Upper lobe of right lung (tissue), 1 donor: ENCODE measurements at places on chromosomes 1 and 21. TPM values are rescaled to one million over a fixed set of nuclear protein-coding genes. Genes with fewer than 3 reads are reported as not detected.

Gene PRAMEF4
- total RNA-seq, result not detected

Gene LRRC3
- 3.6 TPM for total RNA-seq

Gene AMY1A
- total RNA-seq, result 1.6 TPM

GRCh38 chr1:117094841-117095604 is 26.5 kb downstream of the TRIM45 start:
- no peaks in the 10 kb centered on the region for H3K4me1 ChIP-seq
- H3K27ac ChIP-seq, result no peak overlapping the region
- H3K4me3 ChIP-seq, result no peak overlapping the region
- H3K27me3 ChIP-seq, result no peaks in the 10 kb centered on the region
- H3K36me3 ChIP-seq, result peaks cover 10% of the 10 kb centered on the region

DNA sequence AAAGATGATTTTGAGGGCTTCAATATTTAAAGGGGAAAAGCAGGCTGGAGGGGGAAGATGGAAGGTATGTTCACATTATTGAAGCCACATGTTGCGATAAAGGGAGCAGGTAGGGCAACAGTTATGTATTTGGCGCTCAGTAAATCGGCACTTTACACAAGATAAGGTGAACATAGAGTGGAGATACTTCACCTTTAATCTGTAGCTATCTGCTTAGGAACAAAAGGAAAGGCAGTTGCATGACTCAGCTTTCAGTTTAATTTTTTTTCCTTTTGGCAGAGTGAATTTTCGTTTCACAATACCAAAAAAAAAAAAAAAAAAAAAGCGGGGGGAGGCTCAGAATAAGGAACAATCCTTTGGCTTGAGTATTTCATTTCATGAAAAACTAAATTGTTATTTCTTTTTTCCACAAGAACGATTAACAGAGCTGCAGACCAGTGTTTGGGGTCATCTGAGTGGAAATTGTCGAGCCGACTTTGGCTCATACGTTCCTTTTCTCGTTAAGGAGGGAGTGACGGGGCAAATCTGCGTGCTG is 1.1 kb upstream of the COQ8A start:
- no peak for DNase-seq
- peaks cover 31% of the 10 kb centered on the region for H3K4me1 ChIP-seq
- H3K27ac ChIP-seq, result peak overlapping the region; percentile 99
- peak overlapping the region; percentile 83 for H3K4me3 ChIP-seq

GRCh38 chr1:203995228-203995627 is 77.7 kb upstream of the SOX13 start:
- H3K4me1 ChIP-seq, result no peaks in the 10 kb centered on the region
- no peaks in the 10 kb centered on the region for H3K36me3 ChIP-seq

DNA sequence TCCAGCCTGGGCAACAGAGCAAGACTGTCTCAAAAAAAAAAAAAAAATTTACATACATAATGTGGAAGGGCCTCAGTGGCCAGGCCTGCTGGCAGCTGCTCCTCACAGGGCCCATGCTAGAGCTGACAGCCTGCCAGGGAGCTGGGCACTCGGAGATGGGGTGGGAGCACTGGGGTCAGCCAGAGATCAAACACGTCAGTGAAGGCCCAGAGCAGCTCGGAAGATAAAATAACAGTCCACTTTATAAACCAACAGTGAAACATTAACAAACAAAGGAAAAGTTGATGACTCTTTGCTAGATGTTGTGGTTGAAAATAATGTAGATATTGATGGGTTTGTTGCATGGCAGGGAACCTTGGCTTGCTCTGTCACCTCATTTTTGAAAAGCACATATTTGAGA is 42.7 kb downstream of the ATP5PF start:
- no peaks in the 10 kb centered on the region for H3K36me3 ChIP-seq
- H3K27me3 ChIP-seq, result no peaks in the 10 kb centered on the region
- no peak overlapping the region for H3K27ac ChIP-seq

- DNase-seq, result no peak
- H3K27me3 ChIP-seq, result no peaks in the 10 kb centered on the region
- no peaks in the 10 kb centered on the region for H3K4me1 ChIP-seq
Observed at GRCh38 chr1:216464489-216464888, 41.2 kb upstream of the USH2A start.

DNA sequence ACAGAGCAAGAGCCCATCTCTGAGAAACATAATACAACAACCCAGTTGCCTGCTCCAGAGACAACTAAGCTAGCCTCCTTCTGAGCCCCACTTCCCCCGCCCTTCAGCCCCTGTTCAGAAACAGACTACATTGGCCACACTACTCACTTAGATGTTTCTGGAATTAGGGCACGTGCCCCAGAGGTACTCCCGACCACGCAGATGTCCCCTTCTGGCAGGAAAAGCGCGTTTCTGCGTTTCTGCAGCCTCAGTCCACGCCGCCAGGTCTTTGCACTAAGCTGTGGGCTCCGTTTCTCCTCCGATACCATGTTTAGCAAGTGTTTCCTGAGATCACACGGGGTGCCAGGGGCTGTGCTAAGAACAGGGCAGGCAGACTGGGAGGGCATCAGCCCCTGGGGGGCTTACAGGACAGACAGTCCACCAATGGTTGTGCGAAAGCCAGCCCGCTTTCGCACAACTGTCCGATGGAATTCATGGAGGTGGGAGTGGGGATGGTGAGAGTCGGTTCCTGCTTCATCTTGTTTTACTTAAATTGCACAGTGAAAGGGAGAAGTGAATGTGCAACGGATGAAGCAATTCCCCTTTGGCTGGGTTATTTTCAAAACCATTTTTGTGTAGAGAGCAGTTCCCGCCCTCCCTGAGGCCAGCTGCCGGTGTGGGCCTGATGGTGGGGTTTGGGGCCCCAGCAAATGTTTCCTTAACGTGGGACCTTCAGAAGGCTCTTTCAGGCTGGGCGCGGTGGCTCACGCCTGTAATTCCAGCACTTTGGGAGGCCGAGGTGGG is 2.7 kb downstream of the PIK3CD start:
- peak overlapping the region; percentile 55 for H3K4me3 ChIP-seq
- no peaks in the 10 kb centered on the region for H3K36me3 ChIP-seq
- DNase-seq, result no peak
- peaks cover 6% of the 10 kb centered on the region for H3K4me1 ChIP-seq

DNA sequence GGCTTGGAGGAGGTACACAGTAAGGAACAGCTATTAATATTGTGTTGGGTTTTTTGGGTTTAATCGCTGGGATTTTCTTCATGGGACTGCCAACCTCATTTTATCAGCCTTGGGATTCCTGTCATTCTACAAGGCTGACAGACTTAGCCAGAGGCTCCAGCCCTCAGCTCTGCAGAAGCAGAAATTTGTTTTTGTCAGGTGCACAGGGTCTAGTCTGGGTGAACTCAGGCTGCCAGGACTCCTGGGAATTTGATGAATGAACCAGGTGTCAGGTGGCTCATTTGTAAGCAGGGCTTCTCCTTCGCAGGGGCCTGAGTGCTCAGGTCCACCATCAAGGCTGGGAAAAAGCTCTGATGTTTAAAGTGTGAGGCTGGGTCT is 11.5 kb upstream of the ZNF362 start:
- H3K4me1 ChIP-seq, result no peaks in the 10 kb centered on the region
- no peak overlapping the region for H3K27ac ChIP-seq
- H3K27me3 ChIP-seq, result no peaks in the 10 kb centered on the region
- H3K4me3 ChIP-seq, result no peak overlapping the region
- no peak for DNase-seq

DNA sequence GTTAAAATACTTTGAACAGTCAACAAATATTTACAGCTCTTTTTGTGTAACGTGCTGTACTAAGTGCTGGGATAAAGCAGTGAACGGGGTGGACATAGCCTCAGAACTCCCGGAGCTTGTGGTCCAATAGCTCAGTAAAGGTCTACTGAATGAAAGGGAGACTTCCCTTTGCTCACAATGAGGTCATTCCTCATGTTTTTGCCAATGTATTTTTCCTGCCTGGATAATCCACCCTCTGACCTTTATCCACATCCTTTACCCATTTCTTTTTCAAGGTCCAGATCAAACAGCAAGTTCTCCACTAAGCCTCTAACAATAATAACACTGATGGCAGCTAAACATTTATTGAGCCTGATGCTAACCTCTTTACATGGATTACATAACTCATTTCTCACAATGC is 55.9 kb downstream of the LEPR start:
- H3K36me3 ChIP-seq, result no peaks in the 10 kb centered on the region
- no peak overlapping the region for H3K4me3 ChIP-seq
- H3K4me1 ChIP-seq, result no peaks in the 10 kb centered on the region
- no peaks in the 10 kb centered on the region for H3K27me3 ChIP-seq
- H3K27ac ChIP-seq, result no peak overlapping the region

DNA sequence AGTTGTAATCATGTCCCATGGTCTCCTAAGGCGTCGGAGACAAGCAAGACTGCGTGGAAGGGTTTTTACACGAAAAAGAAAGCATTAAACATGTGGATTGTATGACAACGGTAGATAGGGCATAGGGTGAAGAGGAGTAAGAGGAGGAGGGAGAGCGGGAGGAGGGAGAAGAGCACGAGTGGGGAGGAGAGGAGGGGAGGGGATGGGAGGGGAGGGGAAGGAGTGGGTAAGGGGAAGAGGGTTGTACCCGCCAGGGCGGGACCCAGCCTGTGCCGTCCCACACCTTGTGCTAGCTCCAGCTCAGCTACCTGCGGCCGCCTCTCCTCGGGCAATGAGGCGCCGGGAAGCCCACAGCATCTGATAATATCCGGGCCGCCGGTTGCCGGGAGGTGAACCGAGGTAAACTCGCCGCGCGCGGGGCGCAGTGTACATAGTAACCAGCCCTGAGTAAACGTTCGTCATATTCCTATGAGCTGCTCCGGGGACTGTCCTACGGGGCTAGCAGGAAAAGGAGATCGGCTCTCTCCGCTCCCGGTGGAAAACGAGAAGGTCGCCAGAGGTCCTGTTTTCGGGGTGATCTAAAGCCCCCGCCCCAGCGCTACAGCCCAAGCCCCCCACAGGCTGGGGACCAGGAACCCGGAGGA is 449 bp upstream of the RCAN3 start:
- peaks cover 13% of the 10 kb centered on the region for H3K4me1 ChIP-seq
- peak overlapping the region; percentile 90 for H3K27ac ChIP-seq
- DNase-seq, result peak; percentile 87
- H3K36me3 ChIP-seq, result no peaks in the 10 kb centered on the region
- peak overlapping the region; percentile 76 for H3K4me3 ChIP-seq

DNA sequence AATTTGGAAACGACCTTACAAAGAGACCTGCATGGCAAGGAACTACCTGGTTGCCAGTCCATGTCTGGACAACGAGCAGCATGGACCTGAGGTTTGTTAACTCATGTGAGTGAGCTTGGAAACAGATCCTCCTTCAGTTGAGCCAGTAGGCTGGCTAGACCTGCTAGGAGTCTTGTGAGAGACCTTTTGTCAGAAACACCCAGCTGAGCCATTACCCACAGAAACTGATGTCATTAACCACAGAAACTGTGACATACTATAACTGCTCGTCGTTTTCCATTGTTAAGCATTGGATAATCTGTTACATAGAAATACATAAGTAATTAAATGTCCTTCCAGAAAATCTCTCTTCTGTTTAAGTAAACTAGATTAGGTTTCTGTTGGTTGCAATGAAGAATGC is 211.1 kb upstream of the C21orf91 start:
- no peaks in the 10 kb centered on the region for H3K4me1 ChIP-seq
- no peak for DNase-seq
- H3K27me3 ChIP-seq, result no peaks in the 10 kb centered on the region

- no peaks in the 10 kb centered on the region for H3K36me3 ChIP-seq
- H3K4me1 ChIP-seq, result peaks cover 43% of the 10 kb centered on the region
- peak overlapping the region; percentile 78 for H3K4me3 ChIP-seq
- no peak for DNase-seq
Observed at GRCh38 chr21:45076245-45076711, 1.9 kb downstream of the ADARB1 start.

DNA sequence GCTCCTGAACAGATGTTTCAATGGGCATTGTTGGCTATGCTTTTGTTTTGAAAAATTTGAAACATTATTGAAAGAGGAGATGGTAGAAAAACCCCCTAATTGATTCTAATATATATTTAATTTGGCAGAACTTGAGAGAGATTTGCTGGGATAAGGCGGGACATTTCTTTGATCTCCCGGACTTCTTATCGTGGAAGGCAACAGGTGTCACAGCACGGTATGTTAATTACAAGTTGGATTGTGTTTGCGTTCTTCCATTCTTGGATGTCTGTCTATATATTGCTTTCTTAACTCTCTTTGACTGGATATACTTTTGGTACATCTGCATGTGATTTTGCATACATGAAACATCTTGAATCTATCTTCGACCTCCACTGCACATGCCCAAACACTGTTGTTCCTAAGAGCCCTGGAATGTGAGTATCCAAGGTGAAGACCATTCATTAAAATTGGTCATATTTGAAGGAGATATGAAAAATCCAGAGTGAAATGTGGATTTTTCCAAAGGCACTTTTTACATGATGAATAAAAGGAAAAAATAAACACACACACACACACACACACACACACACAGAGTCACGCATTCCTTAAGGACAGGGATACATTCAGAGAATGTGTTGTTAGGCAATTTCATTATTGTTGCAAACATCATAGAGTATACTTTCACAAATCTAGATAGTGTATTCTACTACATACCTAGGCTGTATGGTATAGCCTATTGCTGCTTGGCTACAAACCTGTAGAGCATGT is 81.9 kb downstream of the FGGY start:
- H3K36me3 ChIP-seq, result no peaks in the 10 kb centered on the region
- no peak for DNase-seq
- H3K27ac ChIP-seq, result no peak overlapping the region
- no peaks in the 10 kb centered on the region for H3K27me3 ChIP-seq

- DNase-seq, result no peak
- H3K36me3 ChIP-seq, result no peaks in the 10 kb centered on the region
- no peaks in the 10 kb centered on the region for H3K4me1 ChIP-seq
- no peak overlapping the region for H3K27ac ChIP-seq
Observed at GRCh38 chr1:190353538-190354101, 124.0 kb downstream of the BRINP3 start.

GRCh38 chr1:208224192-208224713 is 19.9 kb downstream of the PLXNA2 start:
- no peak for DNase-seq
- H3K4me3 ChIP-seq, result no peak overlapping the region
- H3K36me3 ChIP-seq, result no peaks in the 10 kb centered on the region
- peaks cover 69% of the 10 kb centered on the region for H3K4me1 ChIP-seq

DNA sequence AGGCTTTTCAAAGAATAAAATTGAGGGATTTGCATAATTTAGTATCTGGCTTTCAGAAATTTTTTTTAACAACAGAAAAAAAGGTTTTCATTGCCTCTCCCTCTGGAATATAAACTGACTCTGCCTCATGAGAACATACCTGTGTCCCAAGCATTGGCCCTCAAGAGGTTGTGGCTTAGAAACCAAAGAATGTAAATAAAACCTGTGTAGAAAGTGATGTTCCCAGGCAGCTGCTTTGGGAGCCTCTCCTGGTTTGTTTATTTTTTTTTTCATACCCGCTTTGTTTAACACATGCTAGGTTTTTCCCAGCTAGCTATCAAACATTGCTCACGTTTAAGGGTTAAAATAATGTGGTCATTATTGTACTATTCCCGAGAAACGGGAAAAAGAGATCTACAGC is 40.5 kb upstream of the IFNAR2 start:
- H3K4me3 ChIP-seq, result no peak overlapping the region
- peak overlapping the region; percentile 37 for H3K27ac ChIP-seq
- DNase-seq, result no peak
- no peaks in the 10 kb centered on the region for H3K27me3 ChIP-seq

GRCh38 chr1:228166170-228166936 is 749 bp downstream of the IBA57 start:
- no peaks in the 10 kb centered on the region for H3K27me3 ChIP-seq
- no peaks in the 10 kb centered on the region for H3K36me3 ChIP-seq
- DNase-seq, result no peak
- H3K4me3 ChIP-seq, result peak overlapping the region; percentile 78
- H3K4me1 ChIP-seq, result peaks cover 26% of the 10 kb centered on the region

GRCh38 chr1:168387781-168388760 is 107.4 kb downstream of the TBX19 start:
- H3K27ac ChIP-seq, result no peak overlapping the region
- peaks cover 4% of the 10 kb centered on the region for H3K4me1 ChIP-seq
- no peaks in the 10 kb centered on the region for H3K27me3 ChIP-seq
